Amniotic stem cell (primary cell): ENCODE measurements at places on chromosomes 12 and 14.

DNA sequence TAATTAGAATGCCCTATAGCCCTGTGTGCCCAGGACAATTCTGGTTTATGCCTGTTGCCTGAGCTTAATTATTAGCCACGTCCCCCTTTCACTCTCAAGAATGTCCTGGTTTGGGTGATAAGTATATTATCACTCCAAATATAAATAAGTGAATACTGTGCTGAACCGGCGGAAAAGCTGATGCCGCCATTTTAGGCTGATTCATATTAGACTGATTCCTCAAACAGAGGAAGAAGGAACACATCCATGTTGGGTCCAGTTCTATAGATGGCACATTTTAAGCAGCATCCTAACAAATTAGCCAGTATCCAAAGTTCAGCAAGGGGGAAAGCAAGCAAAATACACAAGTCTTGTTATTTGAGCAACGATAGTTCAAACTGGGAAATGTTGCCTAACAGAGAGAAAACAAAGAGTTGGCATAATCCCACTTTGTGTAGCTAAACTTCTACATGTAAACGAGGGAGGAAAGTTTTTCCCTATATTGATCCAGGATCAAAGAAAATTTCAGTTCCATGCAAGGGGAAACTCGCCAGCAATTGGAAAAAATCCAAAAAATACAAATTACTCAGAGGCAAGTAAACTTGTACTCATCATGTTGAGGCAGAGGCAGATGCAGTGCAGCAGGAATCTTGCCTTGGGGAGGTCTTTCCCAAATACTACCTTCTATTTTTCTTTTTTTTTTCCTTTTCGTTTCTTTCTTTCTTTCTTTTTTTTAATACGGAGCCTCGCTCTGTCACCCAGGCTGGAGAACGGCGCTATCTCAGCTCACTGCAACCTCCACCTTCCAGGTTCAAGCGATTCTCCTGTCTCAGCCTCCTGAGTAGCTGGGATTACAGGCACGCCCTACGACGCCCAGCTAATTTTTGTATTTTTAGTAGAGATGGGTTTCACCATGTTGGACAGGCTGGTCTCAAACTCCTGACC, 96.2 kb downstream of the ITPR2 start:
- DNase-seq, result no peak

- no peak for DNase-seq
Measured at GRCh38 chr14:100472094-100472455, 115.1 kb downstream of the BEGAIN start.

- no peak for DNase-seq
Measured at GRCh38 chr12:116626153-116626552, 67.0 kb downstream of the MAP1LC3B2 start.

- DNase-seq, result no peak
Measured at GRCh38 chr12:3684449-3685051, 68.4 kb downstream of the CRACR2A start.

GRCh38 chr12:129351481-129351880, 498.2 kb downstream of the GLT1D1 start:
- peak; percentile 14 for DNase-seq

- DNase-seq, result no peak
Measured at GRCh38 chr12:113984464-113984863, 18.3 kb upstream of the RBM19 start.

DNA sequence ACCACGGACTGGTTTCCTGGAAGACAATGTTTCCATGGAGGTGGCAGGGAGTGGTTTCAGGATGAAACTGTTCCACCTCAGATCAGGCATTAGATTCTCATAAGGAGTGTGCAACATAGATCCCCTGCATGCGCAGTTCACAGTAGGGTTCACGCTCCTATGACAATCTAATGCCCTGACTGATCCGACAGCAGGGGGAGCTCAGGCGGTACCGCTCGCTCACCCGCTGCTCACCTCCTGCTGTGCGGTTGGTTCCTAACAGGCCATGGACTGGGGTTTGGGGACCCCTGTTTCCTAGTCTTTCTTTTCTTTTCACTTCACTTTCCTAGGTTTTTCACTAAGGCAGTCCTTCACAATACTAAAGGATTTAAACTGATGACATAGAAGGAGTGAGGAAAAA, 39.6 kb downstream of the GUCY2C start:
- DNase-seq, result no peak

GRCh38 chr12:58117201-58117600, 175.8 kb downstream of the ATP23 start:
- DNase-seq, result no peak

DNA sequence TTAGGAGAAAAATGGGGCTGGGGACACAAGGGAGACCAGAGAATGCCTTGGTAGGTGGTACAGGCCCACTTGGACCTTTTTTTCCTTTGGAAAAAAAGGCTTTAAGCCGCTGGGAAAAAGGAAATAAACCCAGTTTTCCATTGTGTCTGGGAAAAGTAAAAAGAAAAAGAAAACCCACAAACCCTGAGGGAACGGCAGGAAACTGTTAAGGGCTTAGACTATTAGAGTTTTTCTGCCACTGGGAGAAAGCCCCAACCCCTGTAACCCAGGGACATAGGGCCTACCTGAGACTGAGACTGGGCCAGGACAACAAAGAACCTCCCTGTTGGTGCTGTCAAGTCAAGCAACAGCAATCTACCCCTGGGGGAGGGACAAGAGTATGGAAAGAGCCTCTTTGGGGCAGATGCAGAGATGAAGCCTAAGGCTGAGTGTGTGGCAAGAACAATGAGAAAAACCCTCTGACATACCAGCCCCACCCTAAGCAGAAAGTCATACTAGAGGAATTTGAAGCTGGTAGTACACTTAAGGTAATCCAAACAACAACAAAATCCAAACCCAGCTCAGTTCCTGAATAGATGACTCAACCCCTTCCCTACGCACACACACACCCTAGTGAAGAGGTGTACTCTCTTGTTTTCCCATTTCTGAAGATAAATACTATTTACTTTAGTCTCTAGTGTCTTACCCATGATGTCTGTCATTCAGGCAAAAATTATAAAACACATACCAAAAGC, 22.8 kb downstream of the ATF1 start:
- peak; percentile 68 for DNase-seq

DNA sequence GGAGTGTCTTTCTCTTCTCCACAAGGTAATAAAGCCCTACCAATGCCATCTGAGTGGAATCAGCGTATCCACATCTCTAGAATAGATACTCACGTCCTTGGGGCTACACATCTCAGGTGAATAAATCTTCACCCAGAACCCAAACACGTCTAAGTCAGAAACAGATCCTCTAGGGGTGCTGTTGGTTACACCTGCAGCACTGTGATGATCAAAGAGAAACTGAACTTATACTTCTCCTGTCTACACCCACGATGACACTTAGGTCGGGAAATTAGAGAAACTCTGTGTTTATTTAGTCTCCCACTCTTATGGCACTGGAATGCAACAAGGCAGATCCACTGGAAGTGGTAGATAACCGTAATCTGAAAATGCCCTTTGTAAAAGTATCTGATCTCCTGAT, 46.2 kb downstream of the WIF1 start:
- no peak for DNase-seq

DNA sequence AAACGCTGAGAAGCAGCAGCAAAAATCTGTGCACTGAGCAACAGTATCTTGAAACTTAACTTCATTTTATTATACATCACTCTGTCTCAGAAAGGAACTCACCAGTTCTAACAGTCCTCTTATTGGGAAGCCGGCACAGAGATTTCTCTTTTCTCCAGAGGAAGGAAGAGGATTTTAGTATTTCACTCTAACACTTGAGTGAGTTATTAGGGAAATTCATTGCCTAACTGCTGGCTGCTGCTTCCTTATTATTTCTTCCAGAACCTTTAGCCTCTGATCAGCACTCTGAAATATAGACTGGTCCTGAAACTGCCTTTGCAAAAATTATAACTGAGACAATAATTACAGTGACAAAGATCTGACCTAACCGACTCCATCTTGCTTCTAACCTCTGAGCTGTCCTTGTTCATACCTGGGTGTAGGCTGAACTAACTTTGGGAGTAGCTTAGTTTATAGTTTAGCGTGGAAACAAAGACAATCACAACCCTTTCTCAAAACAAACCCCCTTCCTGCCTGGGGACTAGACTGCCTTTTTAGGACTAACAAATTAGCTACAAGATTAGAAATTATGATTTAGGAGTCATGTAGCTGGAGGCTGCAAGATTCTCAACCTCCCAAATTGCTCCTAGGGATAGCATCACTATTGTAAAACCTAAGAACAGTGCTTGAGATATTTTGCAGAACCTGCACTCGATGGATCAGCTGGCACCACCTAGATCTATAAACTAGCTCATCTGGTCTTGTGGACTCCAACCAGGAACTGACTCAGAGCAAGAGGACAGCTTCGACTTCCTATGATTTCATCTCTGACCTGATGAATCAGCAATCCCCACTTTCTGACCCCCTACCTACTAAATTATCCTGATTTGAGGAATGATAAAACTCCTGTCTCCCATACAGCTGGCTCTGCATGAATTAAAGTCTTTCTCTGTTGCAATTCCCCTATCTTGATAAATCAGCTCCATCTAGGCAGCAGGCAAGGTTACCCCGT, 117.5 kb downstream of the DYRK2 start:
- DNase-seq, result no peak

GRCh38 chr14:71764701-71765382, 167.4 kb upstream of the RGS6 start:
- DNase-seq, result no peak

- DNase-seq, result no peak
Measured at GRCh38 chr12:16076557-16076956, 165.4 kb downstream of the DERA start.

- DNase-seq, result no peak
Measured at GRCh38 chr12:52631676-52632459, 13.5 kb upstream of the KRT73 start.

DNA sequence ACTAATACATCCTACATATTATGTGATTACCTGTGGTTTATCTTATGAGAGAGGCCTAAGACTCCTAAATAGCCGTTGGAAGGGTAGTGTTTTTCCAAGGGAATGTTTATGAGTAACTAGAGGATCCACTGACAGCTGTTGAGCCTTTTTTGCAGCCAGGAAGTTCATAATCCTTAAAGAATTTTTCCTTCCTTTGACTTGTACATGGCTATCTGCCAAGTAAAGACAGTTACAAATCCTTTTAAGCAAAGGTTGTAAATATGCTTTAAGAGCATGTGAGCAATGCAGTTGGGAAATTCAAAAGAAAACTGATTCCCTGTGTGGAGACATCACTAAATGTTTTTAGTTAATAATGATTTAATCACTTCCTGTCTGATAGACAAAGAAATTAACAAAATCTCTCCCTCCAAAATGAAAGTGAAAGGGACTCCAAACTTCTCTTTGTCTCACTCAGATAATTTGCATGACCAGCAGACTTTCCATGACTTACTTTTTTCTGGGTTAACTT, 333.8 kb downstream of the PDZRN4 start:
- DNase-seq, result no peak

DNA sequence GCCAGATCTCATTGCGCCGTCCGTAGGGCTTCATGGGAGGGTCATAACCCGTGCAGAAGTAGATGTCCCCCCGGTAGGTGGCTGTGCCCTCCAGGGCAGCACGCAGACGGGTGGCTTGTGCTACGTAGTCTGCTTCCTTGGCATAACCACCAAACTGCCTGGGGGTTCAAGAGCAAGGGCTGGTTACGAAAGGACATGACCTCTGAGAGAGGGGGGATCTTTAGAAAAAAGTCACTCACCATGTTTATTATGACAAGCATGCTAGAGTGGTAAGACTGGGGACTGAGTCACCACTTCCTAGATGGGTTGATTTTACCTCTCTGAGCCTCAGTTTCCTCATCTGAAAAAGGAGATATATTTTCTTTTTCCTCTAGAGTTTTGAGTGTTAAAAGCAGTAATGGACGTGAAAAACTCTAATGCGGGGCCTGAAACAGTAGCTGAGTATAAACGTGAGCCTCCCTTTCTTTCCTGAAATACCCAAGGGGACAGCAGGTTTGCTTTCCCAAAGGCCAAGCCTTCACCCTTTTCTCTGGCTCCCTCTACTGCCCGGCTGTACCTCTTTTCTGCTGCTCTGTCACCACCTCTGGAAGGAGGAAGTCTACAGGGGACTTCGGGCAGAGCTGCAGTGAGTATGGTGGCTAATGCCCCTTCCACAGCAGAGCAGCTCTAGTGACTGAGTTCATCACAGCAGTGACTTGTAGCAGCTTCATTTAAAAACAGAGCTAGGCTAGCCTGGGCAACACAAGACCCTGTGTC, 23.5 kb upstream of the GPRC5D start:
- DNase-seq, result peak; percentile 24
